ENCODE measurements at places on chromosomes 16 and 17.
A peak's percentile ranks its signal among the peaks of the same experiment; 100 is the strongest.

DNA sequence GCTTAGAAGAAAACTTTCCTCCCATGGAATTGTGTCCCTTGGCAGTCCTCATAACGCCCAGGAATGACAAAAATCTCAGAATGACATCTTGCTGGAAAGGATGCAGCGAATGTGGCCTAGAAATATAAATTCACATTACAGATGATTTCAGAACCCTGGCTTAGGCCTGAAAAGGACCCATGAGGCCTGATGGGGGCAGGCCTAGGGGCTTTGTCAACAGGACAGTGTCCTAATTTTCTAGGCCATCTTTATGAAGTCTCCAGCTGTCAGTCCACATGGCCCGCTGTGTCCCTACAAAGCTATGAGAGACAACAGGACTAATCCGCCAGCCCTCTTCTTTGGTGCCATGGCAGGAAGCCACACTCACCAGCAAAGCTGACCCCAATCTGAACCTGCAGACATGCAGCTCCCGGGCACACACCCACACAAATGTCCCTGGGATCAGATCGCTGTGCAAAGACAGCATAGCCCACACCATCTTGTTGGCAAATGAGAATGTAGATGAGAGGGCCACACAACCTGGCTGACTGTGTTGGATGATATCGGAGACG is 40.4 kb upstream of the DNAH17 start:
- peak; percentile 9 for DNase-seq

DNA sequence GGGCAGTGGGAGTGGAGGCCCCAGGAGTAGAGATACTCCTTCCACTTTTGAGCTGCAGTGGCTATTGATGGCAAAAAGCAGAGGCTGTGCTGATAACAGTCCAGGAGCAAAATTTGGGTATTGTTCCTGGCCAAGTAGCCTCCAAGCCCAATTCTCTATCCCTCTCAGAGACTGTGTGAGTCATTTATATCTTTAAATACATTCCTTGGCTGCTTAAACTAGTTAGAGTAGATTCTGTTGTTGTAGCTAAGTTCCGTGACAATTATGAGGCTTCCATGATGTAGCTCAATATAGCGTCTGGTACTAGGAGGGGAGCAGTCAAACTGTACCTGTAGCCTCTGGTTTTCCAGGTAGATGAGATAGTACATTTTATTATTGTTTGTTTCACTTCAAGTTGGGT is 19.9 kb upstream of the UBE2G1 start:
- DNase-seq, result no peak

DNA sequence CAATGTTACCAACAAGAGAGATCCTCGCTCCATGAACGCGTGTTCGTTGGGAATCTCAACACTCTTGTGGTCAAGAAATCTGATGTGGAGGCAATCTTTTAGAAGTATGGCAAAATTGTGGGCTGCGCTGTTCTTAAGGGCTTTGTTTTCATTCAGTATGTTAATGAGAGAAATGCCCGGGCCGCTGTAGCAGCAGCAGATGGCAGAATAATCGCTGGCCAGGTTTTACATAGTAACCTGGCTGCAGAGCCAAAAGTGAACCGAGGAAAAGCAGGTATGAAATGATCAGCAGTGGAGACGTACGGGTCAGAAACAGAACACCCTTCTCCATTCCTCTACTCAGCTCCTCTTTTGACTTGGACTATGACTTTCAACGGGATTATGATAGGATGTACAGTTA is 13.3 kb downstream of the SOCS1 start:
- DNase-seq, result no peak

DNA sequence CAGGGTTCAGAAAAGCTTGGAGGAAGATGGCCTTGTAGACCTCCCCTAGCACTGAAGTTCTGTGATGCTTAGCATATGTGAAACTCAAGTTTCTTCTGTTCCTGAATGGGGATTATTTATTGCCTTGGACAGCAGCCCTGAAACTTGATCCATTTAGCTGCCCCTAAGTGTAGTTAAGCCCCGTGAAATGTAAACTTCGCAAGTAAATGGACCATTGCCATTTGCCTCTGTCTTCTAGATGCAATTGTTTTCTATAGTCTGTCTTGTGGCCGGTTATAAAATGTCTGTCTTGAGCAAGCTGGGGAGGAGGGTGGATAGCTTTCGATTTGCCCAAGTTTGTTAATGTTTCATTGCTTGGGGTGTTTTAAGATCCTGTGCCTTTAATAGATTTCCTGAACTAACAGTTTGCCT is 261.8 kb downstream of the CDH13 start:
- DNase-seq, result no peak

GRCh38 chr16:66575060-66575459 is 4.2 kb upstream of the CMTM2 start:
- no peak for DNase-seq

- DNase-seq, result no peak
Measured at GRCh38 chr17:49681106-49681979, 3.4 kb upstream of the SPOP start.

- DNase-seq, result no peak
Measured at GRCh38 chr17:13240851-13241250, 223.0 kb upstream of the ELAC2 start.

DNA sequence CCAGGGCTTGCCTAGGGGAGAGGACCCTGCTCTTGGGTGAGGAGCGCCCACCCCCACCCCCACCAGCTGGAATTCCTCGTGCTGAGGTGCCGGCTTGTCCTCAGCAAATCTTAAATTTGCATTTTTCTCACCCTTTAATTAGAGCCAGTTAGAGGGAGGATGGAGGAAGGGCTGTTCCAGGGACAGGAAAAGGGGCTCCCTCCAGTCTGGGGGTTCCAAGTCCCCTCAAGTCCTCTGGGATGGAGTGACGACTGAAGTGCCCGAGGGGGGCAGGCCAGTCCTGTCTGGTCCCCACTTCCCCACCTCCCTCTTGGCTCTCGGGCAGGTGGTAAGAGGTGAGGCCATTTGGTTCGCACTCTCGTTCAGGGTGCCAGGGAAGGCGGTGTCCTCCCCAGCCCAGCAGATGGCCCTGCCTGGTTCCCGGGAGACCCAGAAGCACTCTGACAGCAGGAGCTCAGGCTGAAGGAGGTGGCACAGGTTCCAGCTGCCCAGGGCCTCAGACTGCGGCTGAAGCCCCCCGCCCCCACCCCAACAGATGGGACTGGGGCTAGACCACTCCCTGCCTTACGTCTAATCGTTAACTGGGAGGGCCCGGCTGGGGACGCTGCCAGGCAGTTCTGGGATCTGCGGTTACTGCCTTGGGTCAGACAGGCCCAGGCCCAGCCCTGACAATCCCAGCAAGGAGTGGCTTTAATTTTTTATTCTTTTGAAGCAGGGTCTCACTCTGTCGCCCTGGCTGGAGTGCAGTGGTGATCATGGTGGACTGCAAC is 2.2 kb downstream of the RAB26 start:
- DNase-seq, result no peak

- DNase-seq, result no peak
Measured at GRCh38 chr17:6328279-6328678, 106.6 kb downstream of the AIPL1 start.

DNA sequence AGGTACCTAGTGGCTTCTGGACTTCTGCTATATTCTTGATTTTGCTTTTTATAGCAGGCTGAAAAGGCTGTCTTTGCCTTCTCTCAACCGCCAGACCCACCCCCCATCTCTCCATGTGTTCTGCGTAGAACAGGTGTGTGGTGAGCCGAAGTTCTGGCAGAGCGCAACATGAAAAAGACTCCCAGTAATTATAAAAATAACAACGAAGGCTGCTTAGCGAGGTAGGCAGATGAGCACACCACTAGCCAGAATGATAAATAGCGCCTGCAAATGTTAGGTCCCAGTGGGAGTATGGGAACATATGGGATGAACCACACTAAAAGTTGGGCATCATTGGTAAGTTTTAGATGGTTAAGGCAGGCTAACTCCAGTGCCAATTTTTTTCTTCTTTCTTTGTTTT is 14.0 kb upstream of the RBFOX1 start:
- DNase-seq, result no peak

DNA sequence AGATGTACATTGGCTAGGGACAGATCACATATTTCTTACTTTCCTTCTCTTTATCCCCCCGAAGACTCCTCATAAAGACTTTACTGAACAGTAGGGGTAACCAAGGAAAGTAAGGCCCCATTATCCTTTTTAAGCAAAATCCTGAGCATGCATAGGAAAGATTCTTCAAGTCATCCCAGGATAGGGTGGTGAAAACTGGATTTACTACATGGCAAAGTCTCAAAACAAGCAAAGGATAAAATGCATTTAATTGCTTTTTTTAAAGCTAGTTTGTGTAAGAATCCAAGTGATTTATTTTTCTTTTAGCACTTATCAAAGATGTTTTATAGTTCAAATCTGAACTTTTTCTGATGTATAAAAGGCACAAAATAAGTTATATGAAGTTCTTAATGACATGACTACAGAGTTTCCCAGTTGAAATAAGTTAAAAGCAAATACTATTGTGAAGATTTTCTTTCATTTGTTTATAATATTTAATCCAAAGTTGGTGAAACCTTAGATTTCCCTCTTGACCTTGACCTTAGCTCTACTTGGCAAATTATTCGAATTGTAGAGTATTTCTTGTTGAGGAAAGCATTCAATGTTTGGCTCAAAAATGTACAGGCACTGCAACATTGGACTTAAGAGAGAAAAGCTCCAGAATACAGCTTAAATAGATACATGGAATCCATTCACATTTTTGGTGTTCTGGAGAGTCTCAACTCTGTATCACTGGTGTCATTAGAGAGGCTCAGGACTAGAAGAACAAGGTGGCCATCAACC is 104.3 kb downstream of the ABCA8 start:
- DNase-seq, result no peak

- no peak for DNase-seq
Measured at GRCh38 chr17:64028874-64029464, 8.5 kb upstream of the ICAM2 start.

DNA sequence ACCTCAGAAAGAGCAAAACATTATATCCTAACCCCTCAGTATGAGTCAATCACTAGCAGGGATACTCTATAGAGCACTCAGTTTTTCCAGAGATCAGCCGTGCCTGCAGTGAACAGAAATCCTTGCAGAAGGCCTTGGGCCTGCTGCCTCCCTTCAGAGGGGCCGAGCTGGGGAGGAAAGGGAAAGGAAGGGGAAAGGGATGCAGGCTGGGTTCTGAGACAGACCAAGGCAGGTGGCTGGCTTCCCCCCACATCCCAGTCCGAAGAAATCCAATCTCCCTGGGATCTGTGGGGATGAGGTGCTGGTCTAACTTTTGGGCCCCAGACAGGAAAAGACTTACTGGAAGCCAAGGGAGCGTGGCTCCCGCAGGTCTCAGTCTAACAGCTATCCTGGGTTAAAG is 25.3 kb downstream of the SRL start:
- DNase-seq, result no peak

DNA sequence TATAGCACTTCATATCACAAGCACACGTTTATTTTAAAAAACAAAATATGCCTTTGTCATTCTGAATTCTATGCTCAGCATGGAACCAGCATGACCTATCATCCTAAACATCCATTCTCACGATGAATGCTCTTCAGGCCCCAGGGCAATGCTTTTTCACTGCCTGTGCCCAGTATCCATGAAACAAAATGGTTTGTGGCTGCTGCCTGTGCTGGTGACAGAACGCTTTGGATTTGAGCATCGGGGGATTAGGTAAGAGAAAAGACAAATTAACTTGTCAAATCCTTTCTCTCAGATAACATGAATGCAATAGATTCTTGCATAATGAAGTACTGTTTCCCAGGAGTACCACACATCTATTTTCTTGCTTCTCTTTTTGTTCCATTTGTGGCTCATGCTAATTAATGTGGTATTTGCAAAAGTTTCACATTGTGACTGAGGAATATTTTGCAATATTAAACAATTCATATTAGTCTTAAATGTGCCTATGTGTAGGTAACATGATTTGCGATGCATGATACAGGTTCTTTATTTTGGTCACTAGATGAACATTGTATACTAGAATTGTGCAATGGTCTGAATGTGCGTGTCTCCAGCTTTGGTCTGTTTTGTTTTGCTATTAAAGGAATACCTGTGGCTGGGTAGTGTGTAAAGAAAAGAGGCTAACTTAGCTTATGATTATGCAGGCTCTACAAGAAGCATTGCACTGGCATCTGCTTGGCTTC is 25.8 kb upstream of the SRSF1 start:
- no peak for DNase-seq

DNA sequence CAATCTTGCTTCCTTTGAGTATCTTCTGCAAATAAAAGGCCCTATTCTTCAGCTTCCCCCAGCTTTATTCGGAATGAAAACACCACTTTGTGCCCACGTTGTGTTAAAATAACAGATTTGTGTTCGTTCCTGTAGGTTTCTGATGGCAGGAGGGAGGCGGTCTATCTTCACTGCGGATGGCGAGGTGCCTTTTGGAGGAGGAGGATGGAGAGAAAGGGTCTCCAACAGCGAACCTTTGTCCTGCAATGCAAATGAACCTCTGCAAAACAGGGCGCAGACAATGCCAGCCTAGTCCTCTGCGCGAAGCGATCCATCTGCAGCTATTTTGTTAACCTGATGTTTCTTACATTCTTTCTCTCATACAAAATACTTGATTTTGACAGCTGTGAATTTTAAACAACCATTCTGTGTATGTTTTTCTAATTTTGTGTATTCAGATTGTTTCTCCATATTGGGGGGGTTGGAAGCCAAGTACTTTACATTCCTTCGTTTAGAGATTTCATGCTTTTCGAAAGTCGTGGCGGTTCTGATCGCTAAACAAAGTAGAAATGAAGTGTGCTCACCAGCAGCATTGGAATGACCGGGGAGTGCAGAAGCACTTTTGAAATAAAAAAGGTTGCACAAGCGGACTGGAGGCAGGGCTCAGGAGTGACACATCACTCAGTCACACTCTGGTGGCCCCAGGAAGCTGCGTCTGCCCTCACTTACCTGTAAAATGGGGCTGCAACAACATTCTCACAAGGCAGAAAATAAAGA is 279.0 kb upstream of the IRX5 start:
- DNase-seq, result peak; percentile 14

DNA sequence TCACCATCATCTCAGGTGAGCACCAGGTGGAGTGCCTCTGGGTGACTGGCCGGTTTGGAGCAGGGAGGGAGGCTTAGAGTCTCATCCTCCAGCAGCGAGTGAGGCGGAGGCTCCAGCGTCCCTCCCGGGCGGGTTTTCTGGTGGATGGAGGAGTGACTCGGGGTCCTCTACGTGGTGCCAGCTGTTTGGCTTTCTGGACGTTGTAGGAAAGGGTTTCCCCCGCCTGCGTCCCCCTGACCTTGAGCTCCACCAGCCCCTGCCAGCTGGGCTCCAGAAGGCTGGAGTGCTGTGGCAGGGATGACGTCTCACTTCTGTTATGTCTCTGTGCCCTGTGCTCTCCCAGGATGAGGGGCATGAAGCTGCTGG is 522 bp downstream of the DNASE1 start:
- no peak for DNase-seq

DNA sequence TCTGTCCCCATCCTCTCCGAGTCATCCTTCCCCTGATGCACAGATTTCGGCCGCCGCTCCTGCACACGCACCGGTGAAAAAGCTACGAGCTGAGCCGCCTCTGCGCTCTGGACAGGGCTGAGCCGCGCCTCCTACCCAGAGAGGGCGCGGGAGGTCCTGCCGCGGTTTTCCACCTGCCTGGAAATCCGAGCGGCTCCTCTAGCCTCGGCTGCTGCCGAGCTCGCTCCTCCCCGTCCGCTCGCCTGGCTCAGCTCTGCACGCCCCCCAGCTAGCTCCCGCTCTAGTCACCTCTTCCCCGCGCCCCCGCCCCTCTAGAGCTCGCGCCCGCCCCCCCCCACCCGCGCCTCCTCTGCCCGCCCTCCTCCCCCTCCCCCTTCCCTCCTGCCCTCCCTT is 198 bp upstream of the SHISA9 start:
- DNase-seq, result no peak
